ENCODE measurements at places on chromosomes 11 and 22.

DNA sequence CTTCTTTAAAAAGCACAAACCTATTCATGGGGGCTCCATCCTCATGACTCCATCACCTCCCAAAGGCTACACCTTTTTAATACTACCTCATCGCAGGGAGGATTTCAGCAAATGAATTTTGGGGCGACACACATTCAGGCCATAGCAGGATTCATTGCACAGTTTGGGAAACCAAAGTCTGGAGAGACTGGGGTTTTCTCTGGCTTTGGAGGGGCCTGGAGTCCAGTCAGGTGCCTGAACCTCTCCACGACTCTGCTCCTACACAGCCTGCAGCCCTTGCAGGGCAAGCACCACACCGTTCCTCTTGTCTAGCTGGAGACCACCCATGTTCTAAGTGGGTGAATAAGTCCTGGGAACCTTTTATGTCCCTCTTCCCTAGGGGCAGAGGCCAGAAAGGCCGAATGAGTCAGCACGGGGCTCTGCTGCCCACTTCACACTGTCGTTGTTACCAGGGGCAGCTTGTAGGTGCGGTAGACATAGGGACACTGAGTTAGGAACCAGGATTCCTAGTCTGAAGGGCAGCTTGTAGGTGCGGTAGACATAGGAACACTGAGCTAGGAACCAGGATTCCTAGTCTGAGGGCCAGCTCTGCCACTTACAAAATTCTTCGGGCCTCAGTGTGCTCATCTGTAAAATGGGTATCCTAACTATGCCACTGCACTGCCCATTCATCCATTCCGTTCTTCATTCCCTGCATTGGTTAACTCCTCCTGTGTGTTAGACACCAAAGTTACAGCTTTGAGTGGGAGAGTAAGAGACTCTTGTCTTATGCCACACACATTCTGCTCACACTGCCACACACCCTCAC lies 251.7 kb upstream of the B3GAT1 start:
- DNase-seq, result no peak

GRCh38 chr11:81203876-81204275 lies 1529.8 kb downstream of the FAM181B start:
- DNase-seq, result no peak

DNA sequence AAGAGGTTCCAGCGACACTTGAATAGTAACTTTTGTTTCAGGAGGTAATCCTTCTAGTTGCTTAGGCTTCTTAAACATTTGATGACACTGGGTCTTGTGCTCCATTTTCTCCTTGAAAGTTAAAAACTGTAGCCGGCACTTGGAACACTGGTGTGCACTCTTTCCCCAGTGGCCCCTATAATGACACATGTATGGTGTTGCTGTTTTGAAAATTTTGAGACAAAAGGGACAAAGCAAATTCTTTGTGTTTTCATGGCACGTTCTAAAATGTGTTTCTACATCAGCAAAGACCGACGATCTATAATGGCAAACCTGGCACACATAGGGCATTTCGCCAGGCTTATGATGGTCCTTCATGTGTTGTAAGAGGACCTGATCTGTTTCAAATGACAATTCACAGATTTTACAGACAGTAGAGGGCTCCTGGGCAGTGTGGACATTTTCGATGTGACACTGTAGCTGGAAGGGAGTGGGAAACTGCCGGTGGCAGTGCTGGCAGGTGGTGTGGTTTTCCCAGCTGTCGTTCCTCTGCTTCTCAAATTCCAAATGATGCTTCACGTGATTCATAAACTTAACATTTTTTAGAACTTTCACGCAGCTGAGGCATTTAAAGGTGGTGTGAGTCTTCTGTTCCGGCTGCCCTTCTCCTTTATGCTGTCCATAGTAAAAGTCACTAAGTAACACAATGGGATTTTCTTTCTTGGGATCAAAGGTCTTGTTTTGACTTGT lies 20.5 kb downstream of the ZNF280B start:
- no peak for DNase-seq

DNA sequence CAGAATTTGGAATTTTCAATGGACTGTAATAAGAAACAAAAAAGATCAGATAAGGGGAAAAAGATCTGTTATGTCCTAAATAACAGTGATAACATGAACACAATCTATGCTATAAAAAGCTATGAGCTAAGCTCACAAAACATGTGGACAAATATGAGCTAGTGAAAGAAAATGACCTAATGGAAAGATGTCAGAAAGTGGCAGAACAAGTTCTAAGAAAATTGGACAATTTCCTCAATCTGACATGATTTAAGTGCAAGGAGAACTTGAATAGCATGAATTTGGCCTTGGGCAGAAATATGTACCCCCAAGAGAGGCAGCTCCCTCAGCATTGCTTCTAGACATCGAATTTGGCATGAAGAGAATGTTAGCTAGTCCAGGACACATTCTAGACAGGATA lies 212.0 kb upstream of the PGR start:
- DNase-seq, result no peak

DNA sequence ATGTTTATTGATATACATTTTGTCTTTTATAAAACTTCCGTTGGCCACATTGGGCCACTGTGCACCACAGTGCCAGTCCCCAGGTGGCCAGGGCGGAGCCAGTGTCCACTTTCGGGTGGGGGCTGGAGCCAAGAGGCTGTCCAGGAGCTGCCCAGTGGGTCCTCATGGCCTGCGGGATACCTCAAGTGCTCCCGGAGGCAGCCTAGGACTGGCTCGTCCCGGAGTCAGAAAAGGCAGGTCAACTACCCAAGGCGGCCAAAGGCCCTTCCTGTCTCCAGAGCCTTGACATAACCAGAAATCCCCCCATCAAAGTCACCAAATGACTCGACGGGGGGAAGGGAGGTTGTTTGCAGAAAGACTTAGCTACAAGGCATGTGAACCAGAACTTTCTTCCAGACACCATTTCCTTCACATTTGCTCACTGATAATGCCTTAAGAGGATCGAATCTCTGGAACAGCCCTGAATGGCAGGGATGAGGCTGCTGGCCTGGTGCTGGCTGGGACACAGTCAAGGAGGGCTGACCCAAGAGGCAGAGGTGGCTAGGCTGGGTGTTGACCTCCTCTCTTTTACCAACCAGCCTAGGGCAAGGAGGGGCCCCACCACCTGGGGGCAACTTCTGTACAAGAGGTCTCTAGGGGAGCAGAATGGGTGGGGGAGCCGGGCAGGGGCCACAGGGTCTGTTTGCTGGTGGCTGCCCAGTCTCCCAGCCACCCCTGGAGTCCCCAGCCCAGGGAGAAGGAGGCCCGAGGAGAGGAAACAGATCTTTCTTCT lies 8.4 kb downstream of the MRGPRF start:
- no peak for DNase-seq

- DNase-seq, result no peak
Observed at GRCh38 chr11:15223318-15223717, 108.6 kb downstream of the INSC start.

GRCh38 chr22:25764270-25765015 lies 22.5 kb downstream of the MYO18B start:
- DNase-seq, result no peak

DNA sequence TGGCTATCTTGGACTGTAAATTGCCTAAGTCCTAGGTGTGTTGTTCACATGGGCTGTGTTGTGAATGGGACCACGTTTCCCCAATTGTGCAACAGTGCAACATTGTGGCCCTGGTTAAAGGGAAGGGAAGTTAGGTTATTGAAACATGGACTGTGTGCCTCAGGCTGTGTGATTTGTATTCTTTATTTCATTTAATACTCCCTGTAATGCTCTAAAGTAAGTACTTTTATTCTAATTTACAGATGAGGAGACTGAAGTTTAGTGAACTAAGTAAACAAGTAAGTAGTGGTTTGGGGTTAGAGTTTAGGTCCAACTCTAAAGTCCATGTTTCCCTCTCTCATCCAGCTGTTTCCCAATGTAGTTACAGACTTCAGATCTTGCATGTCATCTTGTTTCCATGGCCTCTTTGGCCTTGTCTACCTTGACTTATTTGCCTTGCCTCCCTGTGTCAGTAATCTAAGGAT lies 77.7 kb downstream of the STIM1 start:
- no peak for DNase-seq

GRCh38 chr11:71266114-71266833 lies 13.9 kb upstream of the SHANK2 start:
- DNase-seq, result no peak

DNA sequence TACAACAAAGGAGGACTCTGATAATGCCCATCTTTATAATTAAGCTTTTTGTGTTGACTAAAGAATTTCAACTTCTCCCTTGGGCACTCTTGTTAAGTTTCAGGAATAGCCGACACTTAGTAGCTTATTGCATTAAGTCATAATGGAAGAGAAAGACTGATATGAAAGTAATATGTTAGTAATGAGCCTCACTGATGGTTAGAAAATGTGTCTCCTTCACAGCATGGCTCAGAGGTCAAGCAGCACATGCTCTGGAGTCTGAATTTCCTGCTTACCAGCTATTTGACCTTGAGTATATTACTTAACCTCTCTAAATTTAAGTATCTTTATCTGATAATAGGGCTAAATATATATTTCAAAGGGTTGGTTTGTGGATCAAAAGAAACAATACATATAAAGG lies 39.0 kb downstream of the PDGFD start:
- DNase-seq, result no peak

DNA sequence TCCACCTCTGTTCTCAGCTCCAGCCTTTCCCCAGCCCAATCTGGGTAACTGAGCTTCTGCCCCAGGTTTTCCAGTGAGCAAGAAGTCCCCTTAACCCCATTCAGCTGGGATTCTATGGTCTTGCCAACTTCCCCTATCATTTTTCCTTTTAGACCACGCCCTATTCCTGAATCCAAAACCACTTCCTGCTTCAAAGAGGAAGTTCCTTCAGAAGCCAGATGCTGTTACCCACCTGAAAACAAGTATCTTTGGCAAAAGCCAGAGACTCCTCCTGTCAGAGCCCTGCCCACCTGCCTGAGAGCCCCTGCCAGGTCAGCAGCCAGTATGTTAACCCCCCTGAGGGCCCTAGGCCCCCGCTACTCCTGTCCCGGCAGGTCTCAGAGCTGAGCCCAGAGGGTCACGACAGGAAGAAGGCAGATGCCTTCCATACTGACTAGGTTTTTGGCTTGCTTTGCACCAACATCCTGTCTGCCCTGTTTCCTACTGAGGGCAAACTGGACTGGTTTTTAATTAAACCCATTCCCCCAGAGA lies 20.3 kb upstream of the MICAL2 start:
- DNase-seq, result peak; percentile 54

- DNase-seq, result no peak
Observed at GRCh38 chr22:26740253-26740652, 82.9 kb downstream of the MIAT start.

DNA sequence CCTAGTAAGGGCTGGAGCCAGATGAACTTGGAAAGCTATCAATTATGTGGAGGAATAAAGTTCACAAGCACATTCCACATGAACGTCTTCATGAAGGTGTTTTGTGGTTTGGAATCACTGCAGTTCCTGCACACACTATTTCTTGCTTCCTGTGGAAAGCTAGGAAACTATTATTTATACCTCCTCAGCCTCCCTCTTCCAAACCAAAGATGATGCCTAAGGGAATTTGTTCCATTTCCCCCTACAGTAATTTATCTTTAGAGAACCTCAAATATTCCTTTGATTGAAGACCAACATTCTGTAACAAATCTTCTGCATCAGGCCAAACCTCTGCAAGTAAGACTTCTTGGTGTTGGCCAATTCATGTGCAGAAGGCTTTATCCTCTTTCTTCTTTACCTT lies 115.8 kb upstream of the ARHGAP20 start:
- DNase-seq, result no peak

- DNase-seq, result no peak
Observed at GRCh38 chr11:129546266-129546665, 170.6 kb downstream of the BARX2 start.

GRCh38 chr11:66408488-66409214 lies 12.2 kb upstream of the NPAS4 start:
- DNase-seq, result peak; percentile 62

DNA sequence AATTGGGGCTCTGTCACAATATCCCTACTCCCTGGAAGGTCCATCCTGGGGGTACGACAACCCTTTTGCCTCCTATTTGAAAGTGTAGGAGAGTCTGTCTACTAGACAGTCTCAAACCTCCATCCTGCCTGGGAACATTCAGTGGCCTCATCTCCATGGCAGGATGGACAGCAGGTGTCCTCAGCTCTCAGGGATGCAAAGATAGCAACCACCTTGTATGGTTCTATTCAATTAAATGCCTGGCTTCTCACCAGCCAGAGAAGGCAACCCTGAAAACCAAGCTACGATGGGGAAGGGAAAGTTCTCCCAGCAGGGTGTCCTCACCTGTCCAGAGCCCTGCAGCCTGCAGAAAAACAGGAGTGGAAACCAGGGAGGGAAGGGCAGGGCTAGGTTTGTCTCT lies 164.9 kb downstream of the MIAT start:
- DNase-seq, result no peak

DNA sequence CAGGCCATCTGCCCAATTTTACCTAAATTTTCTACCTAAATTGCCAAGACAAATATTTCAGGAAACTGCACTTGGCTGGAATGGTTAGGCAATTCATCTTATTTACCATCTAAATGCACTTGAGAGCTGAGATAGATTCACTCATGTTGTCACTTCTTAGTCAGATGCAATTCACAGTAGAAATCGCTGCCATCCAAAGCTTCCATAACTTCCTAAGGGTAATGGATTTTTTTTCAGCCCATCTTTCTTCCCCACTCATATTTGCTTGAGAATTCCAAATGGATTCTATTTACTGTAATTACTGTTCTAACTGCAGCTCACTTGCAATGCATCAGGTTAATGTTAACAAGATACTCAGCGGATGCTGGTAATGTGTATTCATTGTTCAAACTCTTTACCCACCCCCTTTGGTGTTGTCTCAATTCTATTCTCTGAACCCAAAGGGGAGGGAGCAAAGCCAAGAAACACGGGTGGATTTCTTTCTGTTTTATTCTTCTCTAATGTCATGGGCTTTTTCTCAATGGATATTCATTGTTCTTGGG lies 96.0 kb downstream of the TENM4 start:
- no peak for DNase-seq

DNA sequence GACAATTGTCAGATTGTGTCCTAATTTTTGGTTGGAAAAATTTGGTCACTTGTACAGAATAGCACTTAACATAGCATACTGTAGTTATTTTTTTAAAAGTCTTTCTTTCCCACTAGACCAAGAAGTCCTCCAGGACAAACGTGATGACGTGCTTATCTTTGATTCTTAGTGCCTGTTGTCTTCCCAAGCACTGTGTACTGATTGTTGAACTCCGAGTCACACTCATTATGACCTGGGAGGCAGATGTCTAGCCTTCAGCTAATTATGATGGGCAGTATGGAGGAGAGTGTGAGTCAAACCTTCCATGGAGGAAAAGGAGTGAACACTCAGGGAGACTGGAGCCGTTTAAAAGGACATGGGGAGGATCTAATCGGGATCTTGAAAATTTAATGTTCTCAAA lies 119.8 kb downstream of the SPON1 start:
- no peak for DNase-seq
